ENCODE measurements at places on chromosomes 13 and 19.

- no peak for DNase-seq
Observed at GRCh38 chr13:97387890-97388289, 46.1 kb upstream of the RAP2A start.

DNA sequence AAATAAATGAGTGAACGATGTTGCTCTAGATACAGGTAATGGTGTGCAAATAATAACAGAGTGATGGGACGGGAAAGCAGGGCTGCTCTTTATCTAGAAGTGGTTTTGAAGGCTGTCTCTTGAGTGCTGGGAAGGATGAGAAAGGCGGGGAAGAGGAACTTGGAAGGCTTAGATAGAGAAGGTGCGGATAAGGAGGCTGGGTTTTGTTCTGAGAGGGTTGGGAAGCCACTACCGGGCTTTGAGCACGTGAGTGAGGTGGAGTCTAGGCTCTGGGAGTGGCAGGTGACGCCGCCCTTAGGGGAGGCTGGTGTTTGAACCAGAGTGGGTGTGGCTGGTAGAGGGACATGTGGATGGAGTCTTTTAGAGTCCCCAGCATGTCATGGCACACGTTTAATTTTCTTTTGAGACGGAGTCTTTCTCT is 811 bp downstream of the ARMC6 start:
- peak; percentile 64 for DNase-seq

- no peak for DNase-seq
Observed at GRCh38 chr13:45362939-45363338, 22.0 kb upstream of the TPT1 start.

DNA sequence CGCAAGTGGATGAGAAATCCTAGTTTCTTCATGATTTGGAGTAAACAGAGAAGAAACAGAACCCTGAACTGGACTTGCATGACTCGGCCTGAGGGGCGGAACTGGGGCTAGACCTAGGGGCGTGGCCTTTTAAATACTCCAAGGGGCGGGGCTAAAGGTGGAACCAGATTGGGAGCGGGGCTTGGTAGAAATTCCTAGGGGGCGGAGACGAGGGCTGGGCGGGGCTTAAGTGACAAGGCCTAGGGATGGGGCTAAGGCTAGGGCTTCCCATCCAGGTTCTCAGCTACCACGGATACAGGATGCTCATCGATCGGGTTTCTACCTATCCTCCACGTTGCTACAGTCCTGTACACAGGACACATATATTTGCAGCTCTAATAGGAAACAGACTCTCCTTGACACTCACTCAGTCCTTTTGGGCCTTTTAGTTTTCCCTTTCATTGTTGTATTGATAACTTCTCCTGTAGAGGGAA is 372 bp upstream of the ZNF699 start:
- no peak for DNase-seq

GRCh38 chr19:3387645-3388589 is 21.5 kb downstream of the NFIC start:
- no peak for DNase-seq

DNA sequence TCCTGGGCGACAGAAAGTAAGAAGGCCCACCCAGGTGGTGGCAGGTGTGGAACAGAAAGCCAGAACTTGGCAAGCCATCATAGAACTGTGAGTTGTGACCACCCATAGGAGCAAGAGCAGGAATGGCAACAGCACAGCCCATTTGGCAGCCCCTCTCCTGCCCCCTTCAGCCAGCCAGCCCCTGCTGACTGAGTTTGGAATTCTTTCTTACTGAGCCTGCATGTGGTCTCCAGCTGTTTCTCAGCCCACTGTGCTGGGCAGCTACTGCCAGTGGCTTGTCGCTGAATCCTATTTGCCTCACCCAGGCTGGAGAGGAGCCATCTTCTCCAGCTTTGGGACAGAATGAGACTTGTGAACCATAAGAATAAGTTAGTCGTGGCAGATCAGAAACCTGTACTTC is 28.3 kb downstream of the CNMD start:
- no peak for DNase-seq

- no peak for DNase-seq
Observed at GRCh38 chr19:29090783-29091526, 122.0 kb downstream of the UQCRFS1 start.

DNA sequence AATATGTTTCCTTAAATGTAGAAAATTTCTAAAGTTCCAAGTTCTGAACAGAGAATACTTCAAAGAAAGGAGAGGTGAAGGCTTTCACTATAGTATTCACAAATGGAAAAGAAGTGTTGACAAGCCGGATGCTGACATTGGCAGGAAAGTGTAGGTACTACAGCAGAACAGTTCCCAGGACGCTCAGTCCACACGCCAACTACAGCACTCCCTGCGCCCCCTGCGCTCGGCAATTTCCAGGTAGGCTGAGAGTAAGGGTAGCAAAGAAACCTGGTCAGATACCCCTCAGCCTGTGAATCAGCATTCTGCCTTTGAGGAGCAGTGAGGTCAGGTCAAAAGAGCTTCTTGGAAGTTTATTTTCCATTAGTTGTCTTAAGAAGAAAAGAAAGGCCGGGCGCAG is 115.3 kb downstream of the NALCN start:
- no peak for DNase-seq

DNA sequence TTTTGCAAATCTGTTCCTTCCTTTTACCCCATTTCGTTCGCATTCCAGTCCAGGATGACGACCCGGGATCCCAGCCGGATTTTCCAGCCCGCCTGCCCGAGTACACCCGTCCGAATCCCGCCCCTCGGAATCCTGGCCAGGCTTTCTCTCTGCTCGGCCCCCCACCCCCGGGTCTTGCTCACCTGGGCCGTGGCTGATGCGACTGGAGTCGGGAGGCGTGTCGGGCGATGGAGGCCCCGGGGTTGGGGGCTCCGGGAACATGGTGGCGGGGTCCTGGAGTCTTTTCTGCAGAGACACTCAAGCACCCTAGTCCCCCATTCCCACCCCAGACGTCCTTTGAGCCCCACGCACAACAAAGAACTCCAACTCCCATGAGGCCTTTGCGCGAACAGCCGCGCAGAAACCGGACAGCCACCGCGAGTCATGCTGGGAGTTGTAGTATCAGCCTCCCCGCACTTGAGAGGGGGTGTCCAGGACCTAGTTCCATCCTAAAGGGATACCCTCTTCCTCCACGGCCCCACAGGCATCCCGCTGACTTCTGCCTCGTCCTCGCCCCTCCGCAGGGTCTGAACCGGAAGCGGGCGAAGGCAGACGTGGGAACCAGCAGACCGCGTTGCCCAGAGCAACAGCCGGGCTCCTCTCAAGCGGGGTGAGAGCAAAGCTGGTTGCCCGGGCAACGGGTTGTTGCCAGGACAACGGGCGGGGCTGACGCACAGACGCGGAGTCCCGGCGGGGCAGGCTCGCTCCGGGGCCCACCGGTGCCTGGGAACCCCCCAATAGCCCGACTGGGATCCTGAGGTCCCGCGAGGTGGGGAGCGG is 1.1 kb downstream of the SYT5 start:
- peak; percentile 93 for DNase-seq

DNA sequence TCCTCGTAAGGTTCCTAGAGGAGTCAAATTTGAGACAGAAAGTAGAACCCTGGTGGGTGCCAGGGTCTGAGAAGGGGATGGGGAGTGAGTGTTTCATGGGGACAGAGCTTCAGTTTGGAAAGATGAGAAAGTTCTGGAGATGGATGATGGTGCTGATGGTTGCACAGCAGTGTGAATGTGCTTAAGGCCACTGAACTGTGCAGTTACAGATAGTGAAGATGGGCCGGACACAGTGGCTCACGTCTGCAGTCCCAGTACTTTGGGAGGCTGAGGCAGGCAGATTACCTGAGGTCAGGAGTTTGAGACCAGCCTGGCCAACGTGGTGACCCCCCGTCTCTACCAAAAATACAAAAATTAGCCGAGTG is 917 bp downstream of the SPC24 start:
- no peak for DNase-seq

- no peak for DNase-seq
Observed at GRCh38 chr13:98796798-98797197, 44.3 kb upstream of the SLC15A1 start.

GRCh38 chr13:104015646-104016396 is 949.6 kb upstream of the SLC10A2 start:
- no peak for DNase-seq

DNA sequence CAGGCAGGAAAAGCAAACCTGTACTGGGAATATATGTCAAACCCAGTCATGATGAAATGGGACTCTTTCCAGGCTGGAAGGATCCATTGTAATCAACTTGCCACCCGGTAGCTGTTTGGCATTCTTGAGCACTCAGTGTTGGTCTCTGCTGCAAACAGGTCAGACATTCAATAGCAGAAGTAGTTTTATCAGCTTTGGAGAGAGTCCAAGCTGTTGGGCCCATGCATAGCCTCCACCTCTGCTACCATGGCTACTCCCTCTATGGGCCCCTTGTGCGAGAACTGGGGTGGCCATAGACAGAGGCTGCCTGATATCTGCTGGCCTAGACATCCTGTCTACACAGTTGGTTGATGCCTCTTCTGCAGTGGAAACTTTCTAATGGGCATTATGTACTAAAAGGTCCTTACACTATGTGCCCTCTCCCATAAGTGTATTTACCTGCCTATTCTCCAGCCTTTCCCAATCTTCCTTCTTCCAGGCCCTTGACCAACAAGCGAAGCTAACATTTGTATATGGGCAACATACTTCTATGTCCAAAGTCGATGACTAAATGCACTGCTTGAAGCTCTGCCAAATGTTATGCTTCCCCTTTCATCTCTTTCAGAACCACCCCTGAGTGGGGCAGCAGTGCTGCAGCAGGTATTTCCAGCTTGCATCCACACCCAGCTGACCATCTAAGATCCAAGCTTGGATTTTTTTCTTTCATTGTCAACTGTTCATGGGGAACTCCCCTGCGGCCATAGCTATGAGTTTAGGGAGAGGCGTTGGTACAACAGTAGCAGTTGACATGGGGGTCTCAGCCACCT is 5.3 kb upstream of the RNF6 start:
- DNase-seq = no peak

- DNase-seq = no peak
Observed at GRCh38 chr13:75467040-75467728, 14.8 kb downstream of the TBC1D4 start.

DNA sequence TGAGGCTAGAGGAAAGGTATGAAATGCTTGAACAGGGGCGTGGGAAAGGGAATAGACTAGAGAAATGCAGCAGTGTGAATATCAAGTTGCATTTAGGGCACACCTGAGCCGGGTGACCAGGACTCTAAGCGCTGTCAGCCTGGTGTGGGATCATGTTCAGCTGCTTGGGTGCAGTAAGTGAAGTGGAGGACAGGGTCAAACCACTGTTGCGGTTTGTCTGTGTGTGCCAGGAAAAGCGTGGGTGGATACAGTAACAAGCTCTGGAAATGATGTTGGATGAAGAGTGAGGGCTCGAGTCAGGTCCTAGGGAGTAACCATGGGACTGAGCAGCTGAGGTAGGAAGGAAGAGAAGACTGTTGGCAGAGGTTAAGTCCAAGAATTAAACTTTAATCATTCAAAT is 15.8 kb downstream of the DGKH start:
- DNase-seq = no peak

GRCh38 chr19:35519291-35519690 is 5.8 kb upstream of the DMKN start:
- DNase-seq = no peak

DNA sequence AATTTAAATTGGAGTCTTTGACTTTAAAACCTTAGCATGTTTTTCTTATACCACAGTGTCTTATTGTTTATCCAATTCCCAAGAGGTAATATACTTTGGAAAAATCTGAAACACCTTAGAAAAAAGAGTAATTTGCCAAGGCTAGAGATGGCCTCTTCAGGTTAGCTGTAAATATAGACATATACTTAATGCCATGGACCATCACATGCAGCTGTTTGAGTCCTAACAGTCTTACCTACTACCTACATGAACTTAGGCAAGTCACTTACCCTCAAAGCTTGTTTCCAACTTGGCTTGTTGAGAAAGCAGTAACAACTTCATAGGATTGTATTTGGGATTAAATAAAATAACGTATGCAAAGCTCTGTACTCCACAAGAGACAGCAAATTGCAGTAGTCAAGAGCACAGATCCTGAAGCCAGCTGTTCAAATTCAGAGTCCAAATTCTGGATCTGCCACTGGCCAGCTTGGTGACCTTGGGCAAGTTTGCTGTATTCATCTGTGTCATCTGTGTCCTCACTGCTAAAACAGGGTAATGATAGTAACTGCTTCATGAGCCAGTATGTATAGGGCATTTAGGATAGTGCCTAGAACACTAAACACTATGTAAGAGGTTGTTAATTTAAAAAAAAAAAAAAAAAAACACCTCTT is 13.2 kb upstream of the SPART start:
- no peak for DNase-seq

DNA sequence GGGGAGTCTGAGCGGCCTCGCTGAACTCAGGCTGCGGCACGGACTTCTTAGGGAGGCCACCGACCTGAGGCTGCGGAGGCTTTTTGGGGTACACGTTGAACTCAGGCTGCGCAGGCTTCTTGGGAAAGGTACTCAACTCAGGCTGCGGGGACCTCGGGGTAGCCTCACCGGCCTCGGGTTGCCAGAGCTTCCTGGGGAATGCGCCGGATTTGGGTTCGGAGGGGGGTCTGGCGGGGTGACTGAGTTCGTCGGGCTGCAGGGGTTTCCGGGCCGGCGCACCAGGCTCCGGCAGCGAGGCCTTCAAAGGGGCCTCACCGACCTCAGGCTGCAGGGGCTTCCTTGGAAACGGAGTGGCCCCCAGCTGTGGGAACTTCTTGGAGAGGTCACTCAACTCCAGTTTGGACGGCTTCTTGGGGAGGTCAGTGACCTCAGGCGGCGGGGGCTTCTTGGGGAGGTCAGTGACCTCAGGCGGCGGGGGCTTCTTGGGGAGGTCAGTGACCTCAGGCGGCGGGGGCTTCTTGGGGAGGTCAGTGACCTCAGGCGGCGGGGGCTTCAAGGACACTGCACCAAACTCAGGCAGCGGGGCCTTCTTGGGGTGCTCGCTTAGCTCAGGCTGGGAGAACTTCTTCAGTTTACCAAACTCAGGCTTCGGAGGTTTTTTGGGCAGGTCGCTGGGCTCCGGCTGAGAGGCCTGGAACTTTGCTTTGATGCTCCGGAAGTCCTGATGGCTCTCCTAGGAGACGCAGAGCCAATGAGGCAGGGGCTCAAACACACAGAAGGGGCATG is 3.2 kb downstream of the PRAM1 start:
- no peak for DNase-seq

DNA sequence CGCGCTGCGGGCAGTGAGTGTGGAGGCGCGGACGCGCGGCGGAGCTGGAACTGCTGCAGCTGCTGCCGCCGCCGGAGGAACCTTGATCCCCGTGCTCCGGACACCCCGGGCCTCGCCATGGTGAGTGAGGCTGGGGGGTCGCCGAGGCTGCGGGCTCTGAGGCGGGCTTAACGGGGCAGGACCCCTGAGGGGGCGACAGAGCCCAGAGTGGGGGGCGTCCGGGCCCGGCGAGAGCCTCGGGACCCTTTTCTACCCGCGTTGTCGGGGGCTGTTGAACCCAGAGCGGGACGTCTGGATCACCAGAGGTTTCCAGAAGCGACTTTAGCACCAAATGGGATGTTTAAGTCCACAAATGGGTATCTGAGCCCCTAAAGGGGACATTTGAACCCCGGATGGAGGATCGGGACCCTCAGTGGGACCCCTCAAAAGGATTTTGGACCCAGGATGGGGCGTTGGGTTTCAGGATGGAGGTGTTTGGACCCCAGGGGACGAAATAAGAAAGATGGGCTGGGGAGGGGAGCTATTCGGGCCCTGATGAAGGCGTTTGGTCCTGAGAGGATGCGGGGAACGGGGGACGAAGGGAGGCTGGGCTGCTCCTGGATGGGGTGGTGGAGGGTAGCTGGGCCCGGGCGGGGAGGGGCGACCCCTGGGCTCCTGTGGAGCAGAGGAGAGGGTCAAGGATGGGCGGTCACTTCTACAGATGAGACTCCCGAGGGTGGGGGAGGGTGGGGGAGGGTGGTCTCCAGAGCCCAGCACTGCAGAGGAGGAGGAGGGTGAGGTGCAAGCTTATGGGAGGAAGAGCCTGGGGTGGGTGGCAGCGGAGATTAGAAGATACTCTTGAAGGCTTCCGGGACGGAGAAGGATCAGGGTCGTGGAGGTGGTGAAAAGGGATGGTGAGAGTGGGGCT is at the start of gene CALM3:
CALM3 (plus strand) TSS at position 13 of the 907 bp plus-strand sequence; CDS start at position 118, 105 bp downstream.
- no peak for DNase-seq
